Naive B cell (primary cell): ENCODE measurements at places on chromosomes 5 and 9.

DNA sequence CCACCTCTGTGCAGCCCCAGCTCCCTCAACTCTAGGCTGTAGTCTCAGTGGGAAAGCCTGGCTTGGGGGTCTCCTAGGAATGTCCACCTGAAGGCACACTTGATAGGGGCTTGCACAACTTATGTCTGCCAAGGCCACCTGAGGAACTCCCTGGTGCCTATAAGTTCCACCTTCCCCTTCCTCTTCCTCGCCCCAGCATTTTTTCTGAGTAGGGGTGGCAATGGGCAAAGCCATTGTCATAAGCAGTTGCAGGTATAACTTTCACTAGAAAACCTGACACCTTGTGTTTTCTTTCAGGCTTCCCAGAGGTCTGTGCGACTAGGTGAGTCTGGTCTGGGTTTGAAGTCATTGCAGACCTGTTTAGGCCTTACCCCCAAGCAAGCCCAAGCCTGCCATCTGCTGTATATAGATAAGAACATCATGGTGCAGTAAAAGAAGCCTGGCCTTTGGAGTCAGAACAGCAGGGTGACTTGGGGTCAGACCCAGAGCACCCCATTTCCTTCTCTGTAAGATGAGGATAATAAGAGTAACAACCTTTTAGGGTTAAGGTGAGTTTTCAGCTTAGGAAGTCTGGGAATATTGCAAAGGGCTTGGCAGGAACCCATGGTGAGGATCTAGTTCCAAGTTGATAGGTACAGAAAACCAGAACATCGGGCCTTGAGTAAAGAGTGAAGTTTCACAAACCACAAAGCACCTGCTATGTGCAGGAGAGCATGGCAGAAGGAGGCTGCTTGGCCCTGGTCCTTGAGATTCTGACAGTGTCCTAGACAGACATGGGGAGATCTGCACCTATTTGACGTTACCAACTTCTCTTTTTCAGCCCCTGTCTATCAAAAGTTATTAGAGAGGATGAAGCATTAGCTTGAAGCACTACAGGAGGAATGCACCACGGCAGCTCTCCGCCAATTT is 33.8 kb downstream of the TGFBI start:
- DNase-seq, result no peak

DNA sequence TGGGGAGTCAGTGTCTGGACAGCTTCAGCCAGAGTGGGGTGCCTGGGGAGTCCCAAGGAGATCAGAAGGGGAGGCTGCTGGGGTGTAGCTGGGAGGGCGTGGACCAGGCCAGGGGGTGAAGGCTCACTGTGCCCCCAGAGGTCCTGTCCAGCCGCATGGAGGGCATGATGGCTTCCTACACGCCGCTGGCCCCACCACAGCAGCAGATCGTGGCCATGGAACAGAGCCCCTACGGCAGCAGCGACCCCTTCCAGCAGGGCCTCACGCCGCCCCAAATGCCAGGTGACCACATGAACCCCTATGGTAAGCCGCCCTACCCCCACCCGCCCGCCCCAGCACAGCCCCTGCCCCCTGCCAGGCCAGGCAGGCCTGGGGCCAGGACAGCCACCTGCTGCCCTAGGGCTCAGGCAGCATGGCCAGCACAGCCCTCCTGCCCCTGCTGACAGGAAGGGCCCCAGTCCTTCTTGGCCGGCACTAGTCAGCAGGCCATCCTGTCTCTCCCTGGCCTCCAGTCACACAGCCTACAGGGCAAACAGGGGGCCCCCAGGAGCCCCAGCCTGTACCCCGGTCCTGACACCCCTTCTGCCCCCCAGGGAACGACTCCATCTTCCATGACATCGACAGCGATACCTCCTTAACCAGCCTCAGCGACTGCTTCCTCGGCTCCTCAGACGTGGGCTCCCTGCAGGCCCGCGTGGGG is 82.1 kb downstream of the LMX1B start:
- no peak for DNase-seq

GRCh38 chr5:159147976-159148375 is 48.3 kb upstream of the EBF1 start:
- DNase-seq, result no peak

GRCh38 chr5:35246411-35246810 is 16.1 kb upstream of the PRLR start:
- DNase-seq, result no peak

DNA sequence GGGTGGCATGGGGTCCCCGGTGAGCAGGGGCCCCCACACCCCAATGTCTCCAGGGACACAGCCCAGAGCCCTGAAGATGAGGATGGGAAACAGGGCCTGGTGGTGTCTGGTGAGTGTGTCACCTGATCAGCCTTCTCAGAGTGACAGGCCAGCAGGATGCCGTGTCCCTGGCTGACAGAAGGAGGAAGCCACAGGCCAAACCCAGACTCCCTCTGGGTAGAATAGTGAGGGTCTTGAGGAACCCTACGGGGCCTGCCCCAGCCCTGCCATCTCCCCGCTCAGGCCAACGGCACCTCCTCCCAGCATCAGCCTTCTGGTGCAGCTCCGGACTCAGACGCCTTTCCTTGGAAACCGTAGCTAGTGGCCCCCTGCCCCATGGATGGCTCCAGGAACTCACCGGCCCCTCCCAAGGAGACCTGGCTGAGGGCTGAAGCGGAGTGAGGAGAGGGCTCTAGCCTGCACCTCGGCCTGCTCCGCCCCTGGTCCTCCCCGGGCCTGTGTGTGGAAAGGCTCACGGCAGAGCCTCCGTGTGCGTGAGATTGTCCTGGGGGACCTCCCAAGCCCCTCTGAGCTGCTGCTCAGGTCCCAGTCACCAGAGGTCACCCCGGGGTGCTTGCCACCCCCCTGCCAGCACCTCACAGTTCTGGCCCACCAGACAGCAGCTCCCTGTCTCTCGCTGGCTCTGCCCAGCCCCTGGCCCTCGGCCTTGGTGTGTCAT is 6.0 kb downstream of the RALGDS start:
- peak; percentile 37 for DNase-seq

DNA sequence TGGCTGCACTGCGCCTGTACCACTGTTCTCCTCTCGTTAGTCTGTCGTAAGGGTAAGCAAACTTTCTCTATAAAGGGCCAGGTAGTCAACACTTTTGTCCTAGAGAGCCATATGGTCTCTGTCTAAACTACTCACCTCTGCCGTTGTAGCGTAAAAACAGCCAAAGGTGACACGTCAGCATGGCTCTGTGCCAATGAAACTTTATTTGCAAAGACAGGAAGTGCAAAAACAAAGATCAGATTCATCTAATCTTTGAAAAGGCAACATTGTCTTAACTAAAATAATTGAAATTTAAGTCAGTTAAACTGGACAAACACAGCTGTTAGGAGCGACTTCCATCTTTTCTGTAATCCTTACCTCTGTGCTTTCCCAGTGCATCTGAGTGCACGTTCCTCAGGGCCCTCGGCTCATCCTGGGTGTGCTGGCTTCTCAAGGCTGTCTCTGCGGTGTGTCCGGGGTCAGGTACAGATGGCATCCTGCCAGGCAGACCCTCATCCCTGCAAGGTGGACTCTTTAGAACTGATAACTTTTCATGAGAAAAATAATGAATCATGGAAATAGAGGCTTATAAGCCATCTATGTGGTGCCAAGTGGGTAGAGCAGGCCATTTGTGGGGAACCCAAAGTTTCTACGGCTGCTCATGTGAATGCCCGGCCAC is 35.2 kb upstream of the IRX4 start:
- no peak for DNase-seq

DNA sequence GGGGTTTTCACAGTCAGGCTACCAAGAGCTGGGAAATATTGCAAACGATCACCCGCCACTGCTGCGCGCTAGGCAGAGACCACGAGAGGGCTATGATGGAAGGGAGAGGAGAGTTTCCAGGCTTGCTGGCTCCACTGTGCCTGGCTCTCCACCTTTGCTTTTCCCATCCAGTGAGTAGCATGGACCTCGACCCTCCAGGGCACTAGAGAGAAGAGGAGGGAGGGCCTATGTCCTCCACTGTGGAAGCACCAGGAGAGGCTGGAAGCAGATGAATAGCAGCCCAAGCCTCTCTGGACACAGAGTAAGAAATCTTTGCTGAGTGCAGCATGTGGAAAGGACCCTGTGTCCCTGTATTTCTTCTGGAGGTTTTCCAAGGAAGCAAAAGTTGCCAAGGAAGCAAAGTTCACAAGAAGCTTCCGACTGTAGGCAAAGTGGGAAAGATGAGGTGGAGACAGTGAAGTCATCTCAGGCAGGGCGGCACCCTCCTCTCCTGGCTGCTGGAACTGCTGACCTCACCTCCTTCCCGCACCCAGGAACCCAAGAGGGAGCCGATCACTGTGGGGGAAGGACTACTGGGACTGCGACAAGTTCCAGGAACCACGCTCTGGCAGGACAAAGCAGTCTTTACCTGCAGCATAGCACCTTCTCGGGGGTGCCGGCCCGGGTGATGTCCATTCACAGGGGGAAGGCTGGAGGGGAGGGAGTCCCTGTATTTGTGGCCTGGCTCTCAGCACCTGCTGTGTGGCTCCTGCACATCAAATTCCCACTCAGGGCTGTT is 79.6 kb downstream of the CSNK1A1 start:
- DNase-seq, result no peak

DNA sequence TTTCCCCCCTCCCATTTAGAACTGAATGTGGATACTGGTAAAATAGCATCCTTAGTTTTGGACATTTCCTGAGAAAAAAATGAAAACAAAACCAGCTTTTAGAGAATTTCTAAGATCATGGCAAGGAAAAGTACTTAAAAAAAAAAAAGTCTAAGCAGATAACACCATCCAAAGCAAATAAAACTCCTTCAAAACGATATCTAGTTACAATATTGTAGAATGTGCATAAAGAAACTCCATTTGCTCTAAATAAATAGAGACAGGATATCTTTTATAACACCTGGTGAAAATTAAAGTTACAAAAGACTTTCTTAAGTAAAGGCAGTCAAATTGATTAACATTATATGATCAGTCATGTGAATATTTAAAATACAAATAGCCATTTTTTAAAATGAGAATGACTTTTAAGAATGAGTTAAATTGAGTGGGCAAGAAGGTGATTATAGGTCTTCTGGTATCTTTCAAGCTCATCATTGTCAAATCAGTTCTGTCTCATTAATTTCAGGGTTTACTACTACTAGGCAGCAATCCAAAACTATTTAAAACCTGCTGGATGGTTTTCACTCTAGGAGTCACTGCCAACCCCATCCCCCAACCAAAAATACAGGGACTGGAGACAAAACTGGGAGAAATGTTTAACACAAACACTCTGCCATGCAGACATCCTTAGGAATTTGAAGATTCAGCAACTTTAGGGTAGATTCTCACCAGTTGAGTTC is 382.6 kb downstream of the ADGRV1 start:
- DNase-seq, result no peak

GRCh38 chr5:122788996-122789395 is 14.1 kb downstream of the SNX2 start:
- DNase-seq, result no peak

- DNase-seq, result no peak
These were observed 323.9 kb downstream of the MTRR start for GRCh38 chr5:8192840-8193239.
